ENCODE measurements at places on chromosomes 6 and 20.

- DNase-seq, result no peak
Observed at GRCh38 chr6:133835901-133836300, 53.0 kb upstream of the TCF21 start.

DNA sequence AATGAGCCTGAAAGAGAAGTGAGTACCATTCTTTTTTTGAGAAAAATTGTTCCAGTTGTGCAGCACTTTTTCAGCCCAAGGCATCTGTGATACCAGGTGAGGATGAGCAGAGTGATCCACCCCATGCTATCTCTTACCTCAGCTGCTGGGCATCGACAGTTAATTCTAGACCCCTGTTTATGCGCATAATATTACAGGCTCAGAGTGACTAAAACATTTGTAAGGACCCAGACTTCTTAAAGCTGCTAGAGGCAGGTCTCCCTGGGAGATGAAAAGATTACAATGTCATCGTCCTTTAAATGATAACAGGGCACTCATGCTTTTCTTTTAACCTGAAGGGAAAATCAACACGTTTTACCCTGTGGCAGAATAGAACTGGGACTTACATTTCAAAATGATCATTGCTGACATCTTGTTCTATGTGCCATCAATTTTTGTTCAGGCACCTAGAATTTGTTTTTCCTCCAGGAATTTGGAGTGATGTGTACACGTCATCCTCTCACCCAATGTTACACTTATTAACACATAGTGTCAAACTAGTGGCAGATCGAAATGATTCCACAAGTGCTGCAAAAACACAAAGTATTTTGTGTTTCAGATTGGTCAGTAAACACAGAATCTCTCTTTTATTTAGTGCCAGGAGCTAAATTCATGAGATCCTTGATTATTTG lies 684.6 kb downstream of the UTRN start:
- no peak for DNase-seq

- DNase-seq, result no peak
Observed at GRCh38 chr20:45191926-45192325, 14.9 kb upstream of the SEMG1 start.

DNA sequence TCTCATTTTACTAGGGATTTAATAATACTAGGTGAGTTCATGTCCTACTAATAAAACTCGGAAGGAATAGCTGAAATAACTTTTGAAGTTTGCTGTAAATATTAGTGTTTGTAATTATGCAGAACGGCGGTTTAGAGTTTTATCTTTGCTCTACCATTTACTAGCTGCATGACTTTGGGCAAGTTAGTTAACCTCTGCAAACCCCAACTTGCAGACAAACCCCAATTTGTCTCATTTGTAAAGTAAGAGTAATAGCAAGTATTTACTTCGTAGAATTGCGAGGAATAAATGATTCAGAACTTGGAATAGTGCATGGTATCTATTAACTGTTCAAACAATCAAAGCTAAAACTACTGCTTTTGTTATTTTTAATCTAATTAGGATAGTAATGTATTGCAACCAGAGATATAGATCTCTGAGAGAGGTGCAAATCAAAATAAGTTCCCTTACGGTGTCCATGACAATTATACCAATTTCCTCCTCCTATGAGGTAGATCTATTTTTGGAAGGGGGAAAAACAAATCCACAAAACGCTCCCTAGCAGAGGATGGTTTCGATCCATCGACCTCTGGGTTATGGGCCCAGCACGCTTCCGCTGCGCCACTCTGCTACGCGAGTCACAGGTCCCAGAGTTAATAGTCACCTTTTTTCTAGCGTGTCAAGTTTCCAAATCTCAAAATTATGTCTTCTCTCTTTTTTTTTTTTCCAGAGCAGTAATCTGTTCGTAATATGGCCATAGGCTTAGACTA lies 35.1 kb upstream of the BTN3A2 start:
- DNase-seq, result peak; percentile 47

GRCh38 chr6:144217264-144217663 lies 66.9 kb downstream of the STX11 start:
- DNase-seq, result no peak

DNA sequence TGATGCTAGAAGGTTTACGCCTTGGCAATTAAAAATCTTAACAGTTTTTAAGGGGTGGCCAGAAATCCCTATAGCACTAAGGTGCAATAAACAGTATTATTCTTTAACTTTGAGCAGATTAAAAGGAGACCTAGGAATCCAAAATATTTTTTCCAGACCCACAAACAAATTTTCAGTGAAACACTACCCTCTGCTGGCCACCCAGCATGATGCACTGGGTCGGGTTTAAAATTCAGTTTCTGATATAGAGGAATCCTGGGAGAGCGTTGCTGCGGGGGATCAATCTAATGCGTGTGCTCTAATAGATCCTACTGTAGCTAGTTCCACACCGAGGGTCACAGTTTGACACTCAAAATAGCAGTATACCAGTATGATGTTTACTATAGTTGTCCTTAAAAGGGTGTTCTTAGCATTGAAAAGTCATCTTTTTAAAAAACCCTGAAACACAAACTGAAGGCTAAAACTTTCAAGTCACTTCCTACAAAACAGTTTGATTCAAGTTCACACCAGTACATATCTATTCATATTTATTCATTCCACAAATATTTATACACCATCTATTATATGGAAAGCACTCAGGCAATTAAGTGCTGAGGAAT lies 10.2 kb downstream of the UBE3D start:
- peak; percentile 4 for DNase-seq

DNA sequence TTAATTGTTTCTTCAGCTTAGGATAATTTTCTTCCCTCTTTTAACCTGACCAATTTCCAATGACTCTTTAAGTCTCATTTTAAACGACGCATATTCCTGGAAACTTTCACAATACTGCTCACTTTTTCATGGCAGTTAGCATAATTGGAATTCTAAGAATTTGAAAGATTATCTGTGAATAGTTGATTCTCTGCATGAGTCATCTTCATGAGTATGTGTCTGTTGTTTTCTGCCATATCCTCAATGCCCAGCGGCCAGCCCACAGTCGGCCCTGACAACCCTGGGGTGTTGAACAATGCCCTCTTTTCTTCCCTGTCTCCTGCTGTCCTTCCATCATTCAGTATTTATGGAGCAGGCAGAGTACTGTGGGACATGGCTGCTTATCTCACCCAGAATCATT lies 554.2 kb downstream of the CDH26 start:
- DNase-seq, result no peak

DNA sequence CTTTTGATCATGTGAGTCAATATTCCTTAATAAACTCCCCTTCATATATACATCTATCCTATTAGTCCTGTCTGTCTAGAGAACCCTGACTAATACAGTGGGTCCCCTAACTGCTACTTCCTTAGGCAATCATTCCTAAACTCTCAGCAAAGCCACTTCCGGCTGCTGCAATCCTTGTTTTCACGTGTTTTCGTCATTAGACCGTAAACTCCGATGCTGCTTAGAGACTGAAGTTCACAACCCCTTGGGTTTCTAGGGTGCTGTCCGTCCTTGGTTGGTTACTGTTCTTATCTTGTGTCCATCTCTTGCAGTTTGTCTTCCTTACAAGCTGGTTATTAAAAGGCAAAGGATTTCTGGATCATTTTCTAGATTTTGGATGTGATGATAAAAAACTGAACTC lies 106.4 kb downstream of the GMPR start:
- no peak for DNase-seq

DNA sequence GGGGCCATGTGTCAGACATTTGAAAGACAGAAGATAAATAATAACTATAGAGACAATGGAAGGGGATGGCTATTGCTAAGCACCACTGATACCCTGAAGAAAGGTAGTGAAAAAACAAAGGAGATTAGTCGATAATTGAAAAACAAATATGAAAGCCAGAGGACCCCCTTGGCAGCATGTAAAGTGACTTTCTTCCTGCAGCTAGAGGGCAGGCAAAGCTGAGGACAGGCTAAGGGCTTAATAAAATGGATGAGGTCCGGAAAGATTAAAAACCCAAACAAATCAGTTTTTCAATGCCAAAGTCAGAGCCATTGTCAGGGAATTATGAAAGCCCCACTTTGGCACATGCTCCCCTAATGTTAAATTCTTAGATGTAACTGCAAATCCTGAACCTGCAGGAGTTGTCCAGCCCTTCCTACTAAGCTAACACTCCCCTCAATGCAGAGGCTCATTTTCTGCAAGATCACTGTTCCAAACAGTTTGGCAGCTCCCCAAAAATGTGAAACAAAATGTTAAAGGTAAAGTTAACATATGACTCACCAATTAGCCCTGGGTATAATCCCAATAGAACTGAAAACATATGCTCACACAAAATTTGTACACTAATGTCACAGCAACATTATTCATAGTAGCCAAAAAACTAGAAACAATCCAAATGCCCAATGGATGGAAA lies 1177.9 kb downstream of the GRIK2 start:
- peak; percentile 27 for DNase-seq

GRCh38 chr20:43942667-43943285 lies 28.1 kb downstream of the TOX2 start:
- DNase-seq, result no peak

- DNase-seq, result no peak
Observed at GRCh38 chr6:41036186-41036585, 2.8 kb downstream of the UNC5CL start.

DNA sequence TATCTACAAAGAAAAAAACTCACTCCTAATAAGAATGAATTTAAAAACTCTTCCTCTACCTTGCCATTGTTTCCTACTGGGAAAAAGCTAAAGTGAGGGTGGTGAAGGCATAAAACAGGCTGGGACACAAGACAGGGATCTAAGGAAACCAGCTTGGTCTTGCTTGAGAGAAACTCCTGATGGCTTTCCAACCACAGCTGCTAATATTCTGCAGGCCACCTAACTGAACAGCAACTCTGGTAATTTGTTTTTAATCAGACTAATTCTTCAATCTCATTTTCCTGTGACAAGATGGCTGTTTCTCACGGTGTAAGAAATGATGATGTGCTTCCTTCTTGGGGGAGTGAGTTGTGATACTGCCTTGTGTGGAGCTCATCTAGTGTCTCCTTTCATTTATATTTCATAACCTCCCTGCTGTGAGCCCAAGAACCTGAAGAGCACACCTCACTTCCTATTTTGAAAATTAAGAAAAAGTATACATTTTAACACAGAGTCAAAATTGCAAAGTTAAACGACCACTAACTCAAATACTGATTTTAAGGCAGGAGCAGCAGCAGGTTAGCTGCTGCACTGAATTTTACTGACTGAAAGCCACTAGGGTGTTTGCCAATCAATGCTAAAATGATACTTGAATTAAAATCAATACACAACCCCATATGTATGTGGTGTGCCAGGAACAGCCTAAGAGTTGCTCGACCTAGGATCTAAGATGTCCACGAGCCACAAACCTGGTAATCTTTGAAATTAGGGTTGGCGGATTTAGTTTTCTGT lies 58.0 kb downstream of the BACH2 start:
- DNase-seq, result no peak

DNA sequence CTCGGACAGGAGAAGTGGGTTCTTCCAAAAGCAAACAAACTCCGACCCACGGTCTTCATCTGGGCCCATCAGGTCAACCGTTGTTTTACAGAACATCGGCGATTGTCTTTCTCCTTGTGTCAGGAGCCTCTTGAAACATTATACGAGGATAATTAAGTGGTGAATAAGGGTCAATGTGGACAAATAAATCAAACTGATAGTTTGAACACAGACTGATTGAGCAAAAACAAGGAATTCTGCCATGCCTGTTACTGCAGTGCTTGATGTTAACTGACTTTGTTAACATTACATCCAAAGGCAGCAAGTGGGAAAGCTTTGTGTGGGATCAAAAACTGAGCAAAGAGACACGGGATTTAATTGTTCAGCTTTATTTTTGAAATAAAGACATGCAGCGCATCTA lies 101.1 kb upstream of the IFNGR1 start:
- DNase-seq, result no peak

DNA sequence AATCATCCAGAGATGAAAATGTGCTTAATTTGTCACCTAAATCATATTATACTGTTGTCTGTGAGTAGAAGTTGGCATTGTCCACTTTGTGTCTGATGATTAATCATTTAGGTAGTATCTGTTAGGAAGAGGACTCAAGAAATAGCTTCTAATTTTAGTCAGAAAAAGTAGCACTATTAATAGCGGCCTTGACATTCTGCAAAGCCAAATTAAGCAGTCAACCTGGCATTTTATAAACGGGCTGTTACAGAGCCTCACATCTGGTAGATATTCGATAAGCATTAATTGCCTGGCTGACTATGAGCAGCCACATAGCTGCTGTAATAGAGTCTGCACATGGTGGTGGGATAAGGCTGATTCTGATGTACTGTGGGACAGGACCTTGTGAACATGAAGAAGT lies 99.5 kb downstream of the KLHL32 start:
- DNase-seq, result peak; percentile 12

DNA sequence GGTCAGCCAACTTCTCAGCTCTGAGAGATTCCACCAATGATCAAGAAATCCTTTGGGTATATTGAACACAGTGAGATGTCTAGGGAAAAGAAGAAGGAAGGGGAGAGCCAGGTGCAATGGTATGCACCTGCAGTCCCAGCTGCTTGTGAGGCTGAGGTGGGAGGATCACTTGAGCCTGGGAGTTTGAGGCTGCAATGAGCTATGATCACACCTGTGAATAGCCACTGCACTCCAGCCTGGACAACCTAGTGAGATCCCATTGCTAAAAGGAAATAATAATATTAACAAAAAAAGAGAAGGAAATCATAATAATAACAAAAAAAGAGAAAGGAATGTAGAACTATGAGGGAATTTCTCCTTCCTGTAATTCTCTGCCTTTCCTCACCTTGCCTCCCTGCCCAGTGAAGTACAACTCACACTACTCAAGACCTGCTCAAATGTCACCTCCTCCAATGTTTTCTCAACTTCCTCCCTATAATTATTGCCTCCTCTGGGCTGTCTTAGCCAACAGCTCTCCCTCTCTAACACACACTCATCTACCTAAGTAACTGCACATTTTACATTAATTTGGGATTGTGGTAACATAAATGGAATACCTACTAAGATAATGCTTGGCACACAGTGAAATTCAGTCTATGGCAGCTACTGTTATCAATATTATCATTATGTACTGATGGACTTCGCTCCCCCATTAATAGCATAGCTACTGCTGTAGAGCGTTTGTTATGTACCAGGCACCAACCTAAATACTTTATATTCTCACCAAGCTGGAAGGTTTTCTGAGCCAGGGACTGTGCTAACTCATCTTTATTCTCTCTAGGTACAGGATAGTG lies 103.6 kb downstream of the KIF13A start:
- DNase-seq, result no peak

DNA sequence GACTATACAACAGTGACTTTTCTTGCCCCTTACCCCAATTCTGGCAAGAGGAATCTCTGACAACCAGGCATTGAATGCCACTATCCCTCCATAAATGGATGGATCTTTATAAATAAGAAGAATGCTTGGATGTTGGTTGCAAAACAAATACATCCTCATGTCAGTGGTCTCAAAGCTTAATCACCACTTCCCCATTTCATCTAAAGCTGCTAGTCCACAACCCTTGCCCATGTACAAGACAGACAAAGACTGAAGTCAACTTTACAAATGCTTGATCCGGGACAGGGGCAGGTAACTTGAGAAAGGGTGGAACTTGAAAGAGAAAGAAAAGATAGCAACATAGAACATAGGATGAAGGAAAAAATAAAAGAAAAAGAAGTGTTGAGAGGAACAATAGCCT lies 540.5 kb upstream of the NOX3 start:
- no peak for DNase-seq

Measured in NCI-H2171 (cell line).